GM12878 (cell line): ENCODE measurements at places on chromosomes 3 and 15.

DNA sequence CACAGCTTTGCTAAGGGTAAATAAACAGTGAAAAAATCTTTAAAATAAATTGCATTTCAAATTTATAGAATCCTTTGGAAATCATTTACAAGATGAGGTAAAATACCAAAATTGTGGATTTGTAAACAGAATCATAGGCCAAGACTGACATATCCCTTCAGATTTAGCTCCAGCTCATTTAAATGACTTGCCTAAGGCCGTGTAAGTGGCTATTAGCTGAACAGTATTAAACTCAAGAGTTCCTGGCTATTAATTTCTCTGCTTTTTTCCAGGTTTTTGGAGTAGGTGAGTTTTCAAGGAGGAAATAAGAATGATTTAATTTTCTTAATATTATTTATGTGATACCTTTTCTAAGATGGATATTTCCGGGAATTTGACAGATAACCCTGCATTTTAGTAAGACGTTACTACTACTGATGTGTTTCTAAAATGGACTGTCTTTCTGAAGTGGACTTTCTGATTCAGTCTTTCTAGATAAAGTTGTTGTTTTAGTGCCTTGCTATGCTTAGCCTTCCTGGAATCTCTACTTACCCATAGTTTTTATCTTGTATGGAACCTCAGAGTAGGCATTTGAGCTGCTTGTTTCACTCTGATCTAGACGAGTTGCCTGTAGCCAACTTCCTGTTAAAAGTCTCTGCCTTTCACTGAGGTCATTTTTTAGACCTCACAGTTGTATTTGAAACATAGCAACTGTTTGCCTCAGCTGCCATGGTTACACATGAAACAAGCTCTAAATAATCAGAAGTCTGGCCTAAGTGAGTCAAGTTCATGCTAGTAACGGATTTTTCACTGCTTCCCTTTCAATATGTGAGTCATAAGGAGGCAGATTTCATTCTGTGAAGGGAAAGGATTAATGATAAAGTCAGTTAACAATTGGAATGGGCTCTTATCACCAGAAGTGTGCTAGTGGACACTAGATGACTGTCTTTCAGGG is 127.0 kb downstream of the KLHL25 start:
- DNase-seq: no peak

DNA sequence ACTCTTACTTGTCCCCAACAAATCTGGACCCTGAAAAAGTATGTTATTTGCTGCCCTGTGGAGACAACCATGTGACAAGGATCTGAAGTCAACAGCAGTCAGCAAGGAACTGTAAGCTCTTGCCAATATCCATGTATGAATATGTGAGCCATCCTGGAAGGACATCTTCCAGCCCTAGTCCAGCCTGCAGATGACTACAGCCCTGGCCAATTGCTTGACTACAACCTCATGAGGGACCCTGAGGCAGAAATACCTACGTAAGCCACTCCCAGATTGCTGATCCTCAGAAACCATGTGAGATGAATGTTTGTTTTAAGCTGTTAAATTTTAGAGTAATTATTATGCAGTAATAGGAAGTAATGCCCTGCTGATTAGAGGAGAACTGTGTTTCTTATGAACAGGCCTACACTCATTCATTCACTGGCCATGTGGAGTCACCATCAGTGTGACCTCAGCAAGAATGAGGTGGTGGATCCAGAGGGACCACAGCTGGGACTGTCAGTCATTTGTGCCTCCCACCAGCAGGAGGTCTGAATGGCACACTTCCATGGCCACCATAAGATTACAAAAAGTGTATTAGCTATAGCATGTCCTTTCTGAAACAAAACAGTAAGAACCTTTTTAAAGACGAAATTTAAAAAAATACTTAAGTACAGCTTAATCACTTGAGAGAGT is 92.6 kb downstream of the TFDP2 start:
- no peak for DNase-seq

- no peak for DNase-seq
These were observed 339.0 kb downstream of the EPHB1 start for GRCh38 chr3:135133905-135134683.

DNA sequence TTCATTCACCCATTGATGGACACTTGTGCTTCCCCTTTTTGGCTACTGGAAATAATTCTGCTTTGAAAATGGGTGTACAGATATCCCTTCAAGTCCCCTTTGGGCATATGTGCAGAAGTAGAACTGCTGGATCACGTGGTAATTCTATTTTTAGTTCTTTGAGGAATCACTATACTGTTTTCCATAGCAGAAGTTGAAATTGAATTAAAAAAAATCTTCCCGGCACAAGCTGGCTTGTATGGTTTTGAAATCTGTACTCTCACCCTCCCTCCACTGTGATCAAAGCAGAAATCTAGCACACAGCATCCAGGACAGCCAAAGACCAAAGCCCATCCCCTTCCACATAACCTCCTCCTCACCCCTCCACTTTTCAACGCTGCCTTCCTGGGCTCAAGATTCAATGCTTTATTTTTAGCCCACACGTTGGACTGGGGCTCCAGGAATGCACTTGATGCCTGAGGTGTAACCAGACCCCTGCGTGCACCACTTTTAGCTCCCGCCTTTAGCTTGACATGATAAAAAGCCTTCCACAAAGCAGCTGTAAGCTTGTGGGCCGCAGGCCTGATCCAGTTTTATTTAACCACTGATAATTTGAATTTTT is 29.9 kb downstream of the TMEM40 start:
- DNase-seq: no peak

DNA sequence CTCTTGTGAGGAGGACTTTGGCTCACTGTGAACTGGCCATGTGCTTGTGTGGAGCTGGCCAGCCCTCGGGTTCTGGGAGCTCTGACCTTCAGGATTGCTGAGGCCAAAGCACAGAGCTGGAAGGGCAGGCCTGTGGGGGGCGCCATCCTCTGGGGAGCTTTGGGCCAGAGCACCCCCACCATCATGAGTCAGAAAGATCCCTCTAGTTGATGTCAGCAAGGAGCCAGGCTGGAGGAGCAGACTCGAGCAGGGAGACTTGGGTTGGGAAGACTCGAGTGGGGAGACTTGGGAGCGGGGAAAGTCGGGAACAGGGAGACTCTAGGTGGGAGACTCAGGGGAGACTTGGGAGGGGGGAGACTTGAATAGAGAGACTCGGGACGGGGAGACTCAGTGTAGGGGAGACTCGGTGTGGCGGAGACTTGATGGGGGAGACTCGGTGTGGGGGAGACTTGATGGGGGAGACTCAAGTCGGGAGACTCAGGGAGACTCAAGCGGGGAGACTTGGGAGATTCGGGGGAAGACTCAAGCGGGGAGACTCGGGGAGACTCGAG is 37.7 kb upstream of the PLXNA1 start:
- DNase-seq: no peak

GRCh38 chr3:143977341-143978262 is 6.0 kb downstream of the DIPK2A start:
- DNase-seq: no peak

DNA sequence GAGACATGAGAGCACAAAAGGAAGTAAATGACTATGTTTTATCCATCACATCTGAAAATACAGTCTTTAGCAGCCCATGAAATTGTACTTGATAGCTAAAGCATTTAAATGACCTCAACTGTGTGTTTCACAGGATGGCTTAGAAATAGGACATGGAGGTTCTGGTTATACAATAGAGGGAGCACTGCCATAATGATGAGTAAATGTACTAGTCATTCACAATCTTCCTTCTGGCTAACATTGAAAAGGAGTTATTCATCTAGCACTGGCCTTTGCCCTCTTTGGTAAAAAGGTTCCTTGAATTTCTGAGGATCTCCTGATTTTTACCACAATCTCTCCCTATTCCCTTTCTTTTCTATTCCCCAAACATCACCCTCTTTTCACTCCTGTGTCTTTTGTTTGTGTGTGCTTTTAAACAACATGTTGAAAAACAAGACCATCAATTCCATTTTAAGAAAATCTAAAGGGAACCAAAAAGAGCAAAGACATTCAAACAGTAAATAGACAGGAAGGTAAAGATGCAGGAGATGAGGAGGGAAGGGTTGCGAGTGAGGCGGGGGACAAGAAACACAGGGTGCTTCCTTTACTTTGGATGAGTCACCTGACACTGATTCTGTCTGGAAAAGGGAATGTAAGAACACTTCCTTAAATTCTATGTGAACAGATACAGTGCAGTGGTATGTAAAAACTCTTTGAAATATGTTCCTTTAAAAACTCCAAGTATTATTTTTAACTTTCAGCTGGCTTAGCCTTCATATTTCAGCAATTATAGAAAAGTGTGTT is 619.0 kb downstream of the MECOM start:
- DNase-seq: no peak

DNA sequence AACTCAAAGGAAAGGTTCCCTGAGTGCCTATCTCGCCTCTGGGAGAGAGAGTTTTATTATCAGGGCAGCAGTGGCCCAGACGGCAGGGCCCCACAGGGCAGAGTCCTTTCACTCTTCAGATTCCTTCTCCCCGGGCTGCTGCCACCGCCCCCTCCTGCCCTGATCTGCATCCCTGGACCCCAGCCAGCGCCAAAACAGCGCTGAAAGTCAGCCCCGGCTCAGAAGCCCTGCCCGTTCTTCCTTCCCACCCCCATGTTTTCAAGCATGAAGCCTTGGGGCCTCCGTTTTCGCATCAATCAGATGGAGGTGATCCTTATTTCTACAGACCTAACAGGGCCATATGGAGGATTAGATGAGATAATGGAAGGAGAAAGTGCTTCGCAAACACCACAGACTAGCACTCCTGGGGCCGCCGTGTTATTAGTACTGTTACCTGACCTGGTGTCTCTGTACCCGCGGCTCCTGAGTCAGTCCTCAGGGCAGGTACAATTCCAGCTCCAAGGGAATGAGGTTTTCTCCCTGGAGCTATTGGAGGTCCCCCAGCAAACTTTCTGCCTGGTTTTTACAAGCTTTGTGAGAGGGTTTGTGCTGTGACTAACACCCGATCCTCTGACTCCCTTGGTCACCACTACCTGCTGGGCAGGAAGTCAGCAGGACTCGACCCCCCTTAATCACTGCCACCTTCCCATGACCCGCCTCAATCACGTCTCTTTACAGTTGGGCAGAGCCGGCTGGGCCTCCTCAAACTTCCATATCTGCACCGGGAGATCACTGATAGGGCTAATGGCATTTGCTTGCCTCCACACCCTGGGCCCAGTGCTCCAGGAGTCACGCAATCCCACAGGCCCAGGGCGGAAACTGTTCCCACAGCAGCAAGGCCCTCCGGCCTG is 39.5 kb upstream of the TSEN2 start:
- DNase-seq: no peak

DNA sequence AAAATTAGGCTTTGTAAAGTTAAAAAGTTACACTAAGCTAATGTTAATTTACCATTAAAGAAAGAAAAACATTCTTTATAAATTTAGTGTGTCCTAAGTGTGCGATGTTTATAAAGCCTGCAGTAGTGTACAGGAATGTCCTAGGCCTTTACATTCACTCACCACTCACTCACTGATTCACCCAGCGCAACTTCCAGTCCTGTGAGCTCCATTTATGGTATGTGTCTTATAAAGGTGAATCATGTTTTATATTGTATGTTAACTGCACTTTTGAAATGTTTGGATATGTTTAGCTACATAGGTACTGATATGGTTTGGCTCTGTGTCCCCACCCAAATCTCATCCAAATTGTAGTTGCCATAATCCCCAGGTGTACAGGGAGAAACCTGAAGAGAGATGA is 549.7 kb upstream of the EPHA6 start:
- no peak for DNase-seq

DNA sequence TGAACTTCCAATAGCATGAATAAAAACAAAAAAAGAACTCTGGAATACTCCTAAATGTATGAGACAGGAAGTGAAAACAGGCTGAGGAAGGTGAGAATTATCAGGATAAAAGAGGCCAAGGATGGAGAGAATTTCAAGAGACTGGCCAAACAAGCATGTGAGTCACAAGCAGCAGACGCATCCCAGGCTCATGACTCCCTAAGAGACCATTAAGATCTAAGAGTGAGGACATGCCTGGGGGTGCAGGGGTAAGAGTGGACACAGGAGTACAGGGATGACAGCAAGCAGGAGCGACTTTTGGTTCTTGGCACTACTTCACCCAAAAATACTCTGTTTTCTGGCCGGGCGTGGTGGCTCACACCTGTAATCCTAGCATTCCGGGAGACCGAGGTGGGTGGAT is 7.1 kb downstream of the SCAMP2 start:
- no peak for DNase-seq

DNA sequence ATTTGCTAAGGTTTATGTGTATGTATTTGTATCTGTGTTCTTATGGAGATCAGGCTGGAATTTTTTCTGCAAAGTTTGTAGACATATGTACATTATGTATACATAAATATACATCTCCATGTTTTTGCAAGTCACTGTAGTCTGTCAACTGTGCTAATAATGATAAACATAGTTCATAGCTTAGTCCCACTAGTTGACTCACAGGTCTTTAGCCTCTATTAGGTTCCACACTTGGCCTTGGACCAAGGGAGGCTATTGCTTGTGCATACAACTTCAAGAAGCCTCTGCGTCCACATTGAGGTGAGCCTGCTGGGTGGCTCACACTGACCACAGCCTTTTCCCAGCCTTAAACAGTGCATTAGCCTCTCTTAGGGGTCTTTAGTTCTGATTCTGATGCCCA is 243.8 kb upstream of the PEX5L start:
- no peak for DNase-seq

GRCh38 chr3:117150628-117151027 is 441.0 kb downstream of the TUSC7 start:
- DNase-seq: no peak

DNA sequence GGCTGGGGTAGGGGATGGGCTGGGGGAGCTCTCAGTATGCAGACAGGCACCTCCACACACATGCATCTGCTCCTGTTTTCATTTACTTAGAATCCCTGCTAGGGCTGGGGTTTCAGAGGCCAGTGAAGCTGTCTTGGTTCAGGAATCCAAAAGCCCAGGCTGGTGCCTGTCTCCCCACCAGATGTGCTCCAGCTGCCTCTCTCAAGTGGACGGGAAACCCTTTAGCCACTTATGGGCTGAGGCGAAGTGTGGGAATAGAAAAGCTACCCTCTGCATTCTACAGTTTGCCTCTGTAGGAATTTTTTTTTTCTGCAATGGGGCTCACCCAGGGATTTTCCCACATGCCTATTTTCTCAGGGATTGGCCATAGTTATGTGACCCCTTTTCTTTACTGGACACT is 72.5 kb downstream of the ATP2B2 start:
- DNase-seq: no peak

GRCh38 chr15:41967506-41968206 is 4.7 kb downstream of the EHD4 start:
- DNase-seq: peak; percentile 45

- DNase-seq: no peak
These were observed 64.4 kb upstream of the TPM1 start for GRCh38 chr15:62977952-62978811.

GRCh38 chr3:124313621-124314020 is 321.7 kb upstream of the ROPN1 start:
- no peak for DNase-seq

GRCh38 chr3:140527156-140527555 is 150.7 kb upstream of the TRIM42 start:
- no peak for DNase-seq

GRCh38 chr15:57237301-57237642 is 139.0 kb upstream of the CGNL1 start:
- no peak for DNase-seq
